D721Med (cell line): ENCODE measurements at places on chromosomes 11 and 22.

- DNase-seq: no peak
Observed at GRCh38 chr11:43723617-43724016, 43.1 kb downstream of the HSD17B12 start.

DNA sequence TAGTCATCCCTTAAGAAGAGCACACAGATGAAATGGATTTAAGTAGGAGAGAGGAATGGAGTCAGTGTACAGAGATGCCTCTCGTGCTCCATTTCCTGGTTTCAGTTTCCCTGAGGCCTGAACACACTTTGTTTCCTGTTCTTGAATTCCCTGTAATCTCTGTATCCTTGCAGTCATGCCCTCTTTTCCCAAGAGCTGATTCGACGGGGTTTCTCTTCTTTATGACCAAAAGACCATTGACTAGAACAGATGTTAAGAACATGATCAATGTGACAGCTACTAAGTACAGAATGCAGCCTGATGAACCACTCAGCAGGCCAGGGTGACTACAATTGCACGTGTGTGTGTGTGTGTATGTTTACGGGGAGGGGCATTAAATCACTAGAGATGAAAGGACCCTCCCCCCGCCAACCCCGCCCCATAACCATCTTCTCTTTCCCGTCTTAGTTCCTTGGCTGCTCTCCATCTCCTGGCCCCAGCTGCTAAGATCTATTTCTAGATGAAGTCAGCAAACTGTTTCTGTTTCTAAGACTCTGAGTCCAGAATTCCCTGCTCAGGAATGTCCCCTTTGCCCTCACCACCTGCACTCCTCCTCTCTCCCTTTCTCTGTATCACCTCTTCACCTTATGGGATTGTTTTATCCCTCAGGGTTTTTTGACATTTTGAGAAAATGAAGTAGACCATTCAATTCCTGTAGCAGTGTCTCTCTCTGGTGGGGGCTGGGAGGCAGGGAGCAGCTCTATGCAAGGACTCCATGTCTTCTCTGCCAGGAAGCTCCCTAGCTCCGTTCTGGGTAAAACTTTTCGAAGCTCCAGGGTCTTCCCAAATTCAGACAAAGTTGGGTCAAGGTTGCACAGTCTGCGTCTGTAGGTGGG is 26.0 kb downstream of the SLC22A6 start:
- no peak for DNase-seq

GRCh38 chr11:113626736-113627135 is 79.4 kb downstream of the TMPRSS5 start:
- no peak for DNase-seq

GRCh38 chr11:17812091-17812864 is 77.7 kb downstream of the KCNC1 start:
- no peak for DNase-seq

DNA sequence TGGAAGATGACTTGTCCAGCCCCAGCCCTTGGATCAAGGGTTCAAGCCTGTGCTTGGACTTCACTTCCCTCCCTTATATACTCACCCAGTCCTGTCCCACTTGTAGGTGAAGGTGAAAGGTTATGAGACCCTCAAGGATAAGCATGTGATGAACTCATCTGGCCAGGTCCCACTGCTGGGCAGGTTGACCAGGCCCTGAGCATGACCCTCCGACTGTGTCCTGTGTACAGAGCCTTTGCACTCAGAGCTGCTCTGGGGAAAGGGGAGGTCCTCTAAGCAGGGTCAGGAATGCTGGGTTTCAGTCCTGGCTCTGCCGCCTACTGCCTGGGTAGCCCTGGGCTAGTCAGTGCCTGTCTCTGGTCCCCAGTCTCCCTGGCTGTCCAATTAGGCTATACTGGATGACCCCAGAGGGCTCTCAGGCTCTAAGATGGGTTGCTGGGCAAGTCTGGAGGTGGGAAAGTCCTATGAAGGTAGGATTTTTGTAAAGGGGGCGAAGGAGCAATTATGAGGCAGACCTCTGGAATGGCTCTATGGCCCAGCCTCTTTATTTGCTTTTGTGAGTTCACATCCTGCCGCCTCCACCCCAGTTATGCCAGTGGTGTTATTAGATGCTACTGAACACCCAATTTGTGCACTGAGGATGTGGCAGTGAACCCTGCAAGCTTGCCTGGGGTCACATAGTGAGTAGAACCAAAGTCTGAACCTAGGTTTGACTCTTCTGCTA is 14.1 kb downstream of the DGAT2 start:
- no peak for DNase-seq

GRCh38 chr11:60905551-60906113 is 753 bp downstream of the PRPF19 start:
- DNase-seq: no peak

- no peak for DNase-seq
Observed at GRCh38 chr22:34429314-34429713, 509.0 kb upstream of the LARGE1 start.

GRCh38 chr11:134155946-134156865 is 67.6 kb downstream of the NCAPD3 start:
- no peak for DNase-seq

GRCh38 chr11:3204141-3205015 is 14.2 kb downstream of the MRGPRG start:
- DNase-seq: no peak

DNA sequence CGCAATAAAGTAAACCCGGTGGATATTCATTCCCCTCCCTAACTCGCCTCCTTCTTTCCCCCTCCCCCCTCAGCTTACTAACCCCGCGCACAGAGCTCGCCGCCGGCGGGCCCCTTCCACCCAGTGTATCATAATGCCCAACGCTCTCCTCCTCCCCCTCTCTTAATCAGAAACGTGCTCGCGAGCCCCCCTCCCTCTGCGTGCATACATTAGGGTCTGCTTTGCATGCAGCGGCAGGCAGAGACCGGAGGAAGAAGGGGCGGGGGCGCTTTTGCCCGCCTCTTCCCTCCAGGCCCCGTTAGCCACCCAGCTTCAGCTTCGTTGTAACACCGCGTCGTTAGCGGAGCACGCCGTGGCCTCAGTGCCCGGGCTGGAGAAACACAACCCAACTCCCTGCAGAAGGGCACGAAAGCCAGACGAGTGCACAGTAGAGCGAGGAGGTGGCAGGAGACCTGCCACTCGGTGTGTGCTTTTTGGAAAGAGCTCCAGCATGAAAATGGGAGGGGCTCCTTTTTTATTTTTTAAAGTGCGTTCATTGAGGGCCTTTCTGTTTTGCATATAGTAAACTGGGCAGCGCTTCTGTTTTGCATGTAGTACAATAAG is 901 bp upstream of the KMT2A start:
- peak; percentile 46 for DNase-seq

- DNase-seq: no peak
Observed at GRCh38 chr11:130031945-130032344, 29.3 kb upstream of the PRDM10 start.

- DNase-seq: no peak
Observed at GRCh38 chr11:85854212-85854556, 999 bp upstream of the CCDC83 start.

- DNase-seq: no peak
Observed at GRCh38 chr11:126481303-126481680, 125.8 kb downstream of the ST3GAL4 start.

DNA sequence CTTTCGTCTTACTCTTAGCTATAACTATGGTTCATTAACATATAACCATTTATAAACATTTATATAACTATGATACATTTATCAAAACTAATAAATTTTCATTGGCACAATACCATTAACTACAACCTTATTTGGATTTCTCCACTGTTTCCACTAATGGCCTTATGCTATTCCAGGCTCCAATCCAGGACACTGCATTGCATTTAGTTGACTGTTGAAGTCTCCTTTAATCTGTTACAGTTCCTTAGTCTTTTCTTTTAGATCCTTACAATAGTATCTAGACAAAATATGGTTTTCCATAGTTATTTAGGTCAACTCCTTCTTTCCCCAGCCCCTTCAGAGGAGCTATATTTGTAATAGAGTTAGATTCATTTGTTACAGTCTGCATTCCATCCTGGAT is 47.2 kb downstream of the CCDC34 start:
- DNase-seq: no peak

DNA sequence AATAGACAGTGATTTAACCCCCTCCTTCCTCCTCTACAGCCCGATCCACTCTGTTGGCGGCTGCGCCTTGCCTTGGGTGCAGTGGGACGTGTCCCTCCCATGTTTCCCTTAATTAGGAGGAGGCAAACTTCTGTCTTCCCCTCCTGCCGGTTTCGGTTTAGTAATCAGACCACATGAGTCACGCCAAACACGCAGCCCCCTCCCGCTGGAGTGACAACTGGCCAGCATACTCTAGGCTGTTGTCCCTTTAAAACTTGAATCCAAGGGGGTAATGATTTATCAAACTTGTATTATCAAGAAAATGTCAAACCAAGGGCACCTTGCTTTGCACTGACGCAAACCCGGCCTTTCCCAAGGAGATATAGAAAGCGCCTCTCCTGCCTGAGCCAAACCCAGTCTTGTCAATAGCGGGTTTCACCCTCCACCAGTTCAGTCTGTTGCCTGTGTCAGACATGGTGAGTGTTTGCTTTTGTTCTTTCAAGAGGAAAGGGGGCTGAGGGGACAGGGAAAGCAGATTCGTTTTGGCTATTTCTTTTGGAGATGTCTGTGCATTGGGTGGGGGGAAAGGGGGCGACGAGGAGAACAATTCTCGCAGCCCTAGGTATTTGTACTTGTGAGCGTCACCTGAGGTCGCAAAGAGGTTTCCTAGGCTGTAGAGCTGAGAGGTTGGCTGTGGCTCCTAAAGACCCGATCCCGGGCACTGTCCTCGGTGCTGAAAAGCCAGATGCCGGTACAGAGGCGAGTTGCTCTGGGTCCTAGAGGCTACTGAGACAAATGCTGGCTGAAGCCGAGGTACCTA is at the start of gene SLC6A5:
Gene SLC6A5 (plus strand): TSS at position 388 of the 799 bp plus-strand sequence. CDS start 65 bp downstream, at position 453.
- no peak for DNase-seq

DNA sequence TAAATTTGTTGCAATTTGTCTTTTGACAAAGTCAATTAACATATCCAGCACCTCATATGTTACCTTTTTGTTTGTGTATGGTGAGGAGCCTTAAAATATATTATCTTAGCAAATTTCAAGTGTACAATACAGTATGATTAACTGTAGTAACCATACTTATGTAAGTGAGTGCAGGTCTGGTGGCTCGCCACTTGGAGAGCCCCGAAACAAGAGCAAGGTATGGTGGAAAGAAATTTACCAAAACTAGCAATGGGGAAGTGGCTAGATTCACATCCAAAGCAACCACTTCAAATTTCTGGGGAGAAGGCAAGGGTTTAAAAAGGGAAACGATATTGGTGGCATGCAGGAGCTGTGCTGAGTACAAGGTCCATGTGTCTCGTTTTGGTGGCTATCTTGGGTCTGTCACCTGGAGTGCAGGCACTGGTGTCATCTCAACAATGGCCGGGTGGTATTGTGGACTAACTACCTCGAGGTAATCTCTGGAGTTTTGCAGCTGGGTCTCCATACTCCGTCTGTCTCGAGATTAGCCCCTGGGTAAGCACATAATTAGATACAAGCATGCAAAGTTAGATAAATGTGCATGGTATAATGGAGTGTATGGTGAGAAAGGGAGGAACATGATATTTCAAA is 8.2 kb upstream of the FNBP4 start:
- DNase-seq: peak; percentile 61

GRCh38 chr11:66287889-66288670 is 863 bp downstream of the YIF1A start:
- DNase-seq: no peak

DNA sequence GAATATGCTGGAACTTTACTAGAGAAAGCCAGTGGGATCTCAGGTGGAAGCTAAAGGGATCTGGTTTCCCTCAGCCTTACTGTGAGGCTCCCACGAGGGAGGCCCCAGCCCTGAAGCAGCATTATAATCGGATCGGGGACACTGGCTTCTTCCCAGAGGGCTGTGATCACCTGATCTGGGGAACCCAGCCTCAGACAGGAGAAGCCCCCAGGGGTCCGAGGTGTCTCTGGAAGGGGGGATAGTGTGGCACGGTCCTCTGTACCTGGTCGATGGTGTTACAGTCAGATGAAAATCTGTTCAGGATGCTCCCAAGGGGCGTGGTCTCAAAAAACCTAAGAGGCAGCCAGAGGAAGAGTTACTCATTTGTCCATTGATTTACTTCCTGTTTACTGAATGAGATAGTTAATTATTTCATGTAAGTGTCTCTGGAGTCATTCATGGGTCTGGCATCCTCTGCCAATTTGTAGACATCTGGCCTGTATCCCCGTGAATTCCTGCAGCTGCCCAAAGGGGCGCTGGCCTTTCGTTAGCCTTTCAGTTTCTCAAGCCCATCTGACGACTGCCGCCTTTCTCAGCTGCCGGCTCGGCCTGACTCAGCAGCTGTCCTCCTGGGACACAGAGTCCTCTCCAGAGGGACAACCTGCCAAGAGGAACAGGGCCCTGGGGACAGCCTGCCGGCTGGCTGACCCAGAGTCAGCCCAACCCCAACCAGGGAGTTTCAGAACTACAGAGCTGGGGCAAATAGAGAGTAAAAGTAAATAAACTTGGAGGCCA is 17.0 kb upstream of the KCNJ11 start:
- DNase-seq: no peak

- DNase-seq: no peak
Observed at GRCh38 chr11:69427906-69428880, 53.3 kb upstream of the LINC01488 start.

DNA sequence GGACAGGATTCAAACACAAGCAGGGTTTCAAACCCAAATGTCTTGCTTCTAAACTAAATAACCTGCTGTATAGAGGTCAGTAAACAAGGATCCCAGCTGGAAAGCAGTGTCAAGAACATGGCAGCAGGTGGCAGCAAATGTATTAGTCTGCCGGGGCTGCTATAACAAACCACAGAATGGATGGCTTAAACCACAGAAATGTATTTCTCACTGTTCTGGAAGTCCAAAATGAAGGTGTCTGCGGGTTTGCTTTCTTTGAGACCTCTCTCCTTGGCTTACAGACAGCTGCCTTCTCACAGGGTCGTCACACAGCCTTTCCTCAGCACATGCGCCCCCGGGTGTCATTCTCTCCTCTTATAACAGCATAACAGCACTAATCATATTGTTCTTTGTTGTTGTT is 65.1 kb upstream of the LRRC55 start:
- DNase-seq: no peak

- no peak for DNase-seq
Observed at GRCh38 chr11:11510939-11511338, 110.9 kb downstream of the GALNT18 start.

GRCh38 chr11:22392561-22392960 is 54.4 kb downstream of the SLC17A6 start:
- no peak for DNase-seq
